ENCODE measurements at places on chromosomes 6 and 20.

DNA sequence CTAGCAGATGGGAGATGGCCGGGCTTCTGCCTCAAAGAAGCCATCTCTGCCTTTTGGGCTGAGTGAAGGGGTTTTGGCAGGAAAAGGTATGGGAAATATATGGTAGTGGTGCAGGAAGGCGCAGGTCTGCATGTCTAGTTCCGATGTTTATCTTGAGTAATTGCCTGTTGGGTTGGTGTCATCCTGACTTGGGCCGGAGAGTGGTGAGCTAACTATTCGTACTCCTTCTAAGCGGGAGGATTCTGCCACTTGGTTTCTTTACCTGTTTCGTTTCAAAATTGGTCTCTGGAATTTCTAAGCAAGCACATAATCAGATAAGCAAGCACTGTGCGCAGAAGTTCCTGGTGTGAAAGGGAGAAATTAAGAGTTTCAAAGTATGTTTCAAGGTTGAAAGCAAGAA is 229.6 kb downstream of the SAMD5 start:
- DNase-seq, result no peak

- DNase-seq, result no peak
Observed at GRCh38 chr6:153484056-153484455, 353.0 kb upstream of the RGS17 start.

GRCh38 chr6:167979436-167980139 is 17.9 kb upstream of the KIF25 start:
- DNase-seq, result no peak

- no peak for DNase-seq
Observed at GRCh38 chr6:25582101-25582500, 69.9 kb upstream of the SCGN start.

GRCh38 chr6:140671926-140672325 is 1297.5 kb upstream of the CITED2 start:
- no peak for DNase-seq

DNA sequence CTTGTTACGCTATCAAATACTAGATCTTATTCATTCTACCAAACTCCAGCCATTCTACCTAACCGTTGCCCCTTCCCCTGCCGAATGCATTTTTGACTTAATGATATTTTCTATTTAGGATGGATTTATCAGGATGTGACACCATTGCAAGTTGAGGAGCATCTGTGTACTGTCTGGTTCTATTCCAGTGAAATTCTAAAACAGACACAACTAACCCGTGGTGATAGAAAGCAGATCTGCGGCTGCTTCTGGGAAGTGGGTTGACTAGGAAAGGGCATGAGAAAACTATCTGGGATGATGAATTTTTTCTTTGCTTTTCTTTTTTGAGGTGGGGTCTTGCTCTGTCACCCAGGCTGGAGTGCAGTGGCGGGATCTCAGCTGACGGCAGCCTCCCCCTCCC is 20.7 kb upstream of the SRC start:
- no peak for DNase-seq

DNA sequence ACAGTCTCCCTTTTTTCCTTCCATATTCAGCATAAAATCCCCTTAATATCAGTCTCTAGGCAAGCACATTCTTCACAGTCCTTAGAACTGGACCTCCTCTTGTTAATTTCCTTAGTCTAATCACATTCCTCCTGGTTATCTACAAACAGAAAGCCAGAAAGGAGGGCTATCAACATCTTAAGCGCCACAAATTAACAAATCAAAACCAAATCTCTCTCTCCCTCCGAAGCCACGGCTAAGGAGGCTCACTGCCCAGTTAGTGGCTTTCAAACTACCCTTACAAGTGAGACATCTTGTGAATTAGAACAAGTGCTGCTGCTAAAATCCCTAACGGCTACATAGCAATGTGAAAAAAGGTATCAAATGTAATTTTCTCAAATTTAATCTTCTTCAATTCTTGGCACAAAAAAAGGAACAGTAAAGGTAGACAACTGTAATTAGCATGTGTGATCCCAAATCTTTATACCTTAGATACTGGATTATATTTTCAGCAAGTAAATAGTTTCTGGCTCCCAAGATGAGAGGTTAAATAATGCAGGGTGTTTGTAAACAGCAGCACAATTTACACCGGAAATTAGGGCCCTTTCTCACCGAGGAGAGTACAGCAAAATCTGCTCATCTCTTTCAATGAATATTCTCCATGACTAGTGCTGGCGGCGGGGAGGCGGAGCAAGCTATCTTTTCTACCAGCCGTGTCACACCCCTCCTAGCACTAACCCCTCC is 1.4 kb upstream of the TRIM39 start:
- DNase-seq, result no peak

- peak; percentile 28 for DNase-seq
Observed at GRCh38 chr20:50478162-50478990, 31.8 kb upstream of the PTPN1 start.
